ENCODE measurements at places on chromosomes 5 and 9.

DNA sequence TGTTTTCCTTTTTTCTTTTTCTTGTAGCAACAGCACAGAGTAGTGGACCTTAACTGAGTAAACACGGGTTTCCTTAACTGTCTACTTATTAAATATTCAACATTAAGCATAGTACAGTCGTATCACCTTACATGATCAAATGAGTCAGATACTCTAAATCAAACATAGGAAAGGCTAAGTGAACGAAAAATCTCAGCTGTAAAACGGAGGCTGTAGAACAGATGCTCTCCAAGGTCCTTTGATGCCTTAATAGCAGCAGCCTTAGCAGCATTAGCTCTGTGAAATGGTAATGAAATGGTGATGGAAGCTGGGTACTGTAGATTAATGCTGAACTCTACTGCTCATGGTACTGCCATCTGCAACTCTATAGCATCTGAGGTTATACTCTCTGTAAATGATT is 1433.3 kb upstream of the C9orf72 start:
- no peak for DNase-seq

DNA sequence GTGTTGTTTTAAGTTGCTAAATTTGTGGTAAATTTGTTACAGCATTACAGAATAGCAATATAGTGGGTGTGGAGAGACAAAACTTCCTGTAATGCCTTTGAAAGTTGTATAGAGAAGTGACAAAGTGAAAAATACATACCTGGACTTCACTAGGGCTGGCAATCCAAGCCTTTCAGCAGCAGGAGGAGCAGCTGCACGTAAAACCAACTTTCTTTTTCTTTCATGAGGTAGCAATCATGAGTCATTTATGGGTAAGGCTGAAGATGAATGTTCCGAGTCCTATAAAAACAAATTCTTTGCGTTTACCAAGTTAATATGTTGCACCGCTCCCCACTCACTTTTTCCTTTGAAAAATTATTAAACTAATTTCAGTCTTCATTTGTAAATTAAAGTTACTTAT is 1138.2 kb downstream of the TAF11L14 start:
- DNase-seq: no peak

- DNase-seq: peak; percentile 27
Measured at GRCh38 chr5:140632366-140633020, 482 bp downstream of the CD14 start.

DNA sequence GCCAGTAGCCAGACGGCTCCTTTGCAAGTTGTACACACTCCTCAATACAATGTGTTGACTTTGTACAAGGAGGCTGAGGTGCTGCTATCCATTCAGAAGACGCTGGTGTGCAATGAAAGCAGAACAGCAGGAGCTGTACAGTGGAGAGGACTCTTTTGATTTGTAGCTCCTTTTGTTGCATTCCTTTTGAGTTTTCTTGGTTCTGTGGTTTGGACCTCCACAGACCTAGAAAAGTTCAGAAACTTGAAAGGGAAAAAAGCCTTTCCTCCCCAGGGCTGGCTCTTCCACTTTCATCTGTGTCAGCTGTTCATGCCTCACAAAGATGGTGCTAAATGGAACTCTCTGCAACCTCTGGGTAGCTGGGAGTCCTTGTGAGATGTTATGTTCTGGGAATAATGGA is 117.4 kb downstream of the MAT2B start:
- no peak for DNase-seq

DNA sequence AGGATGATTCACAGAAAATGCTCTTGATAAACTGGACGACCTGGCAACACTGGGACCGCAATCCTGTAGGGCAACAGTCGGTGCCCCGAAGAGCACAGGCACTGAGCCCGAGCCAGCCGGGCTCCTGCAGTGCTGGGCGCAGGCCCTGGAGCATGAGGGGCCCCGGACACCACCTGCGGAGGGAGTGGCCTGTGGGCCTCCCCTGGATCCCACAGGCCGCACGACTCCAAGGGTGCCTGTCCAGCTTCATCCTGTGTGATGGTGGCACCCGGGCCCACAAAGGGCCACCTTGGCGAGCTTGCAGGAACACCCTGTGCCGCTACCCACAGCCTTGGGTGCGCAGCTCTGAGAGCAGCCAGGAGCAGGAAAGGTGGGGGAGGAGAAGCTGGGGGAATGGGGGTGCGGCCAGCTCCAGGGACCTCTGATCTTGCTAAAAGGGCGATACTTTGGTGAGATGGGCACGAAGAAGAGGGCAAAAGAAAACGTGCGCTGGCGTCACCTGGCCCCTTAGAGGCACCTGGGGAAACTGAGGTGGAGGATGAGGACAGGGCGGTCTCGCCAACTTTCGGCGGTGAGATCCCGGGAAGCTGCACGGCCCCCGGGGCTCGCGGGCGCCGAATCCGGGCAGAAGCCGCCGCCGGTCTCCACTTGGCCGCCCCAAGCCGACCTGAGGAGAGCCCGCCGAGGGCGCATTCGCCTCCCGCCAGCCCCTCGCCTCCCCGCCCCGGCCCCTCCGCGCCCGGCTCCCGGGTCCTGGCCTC is 722 bp downstream of the TBC1D9B start:
- DNase-seq: no peak

DNA sequence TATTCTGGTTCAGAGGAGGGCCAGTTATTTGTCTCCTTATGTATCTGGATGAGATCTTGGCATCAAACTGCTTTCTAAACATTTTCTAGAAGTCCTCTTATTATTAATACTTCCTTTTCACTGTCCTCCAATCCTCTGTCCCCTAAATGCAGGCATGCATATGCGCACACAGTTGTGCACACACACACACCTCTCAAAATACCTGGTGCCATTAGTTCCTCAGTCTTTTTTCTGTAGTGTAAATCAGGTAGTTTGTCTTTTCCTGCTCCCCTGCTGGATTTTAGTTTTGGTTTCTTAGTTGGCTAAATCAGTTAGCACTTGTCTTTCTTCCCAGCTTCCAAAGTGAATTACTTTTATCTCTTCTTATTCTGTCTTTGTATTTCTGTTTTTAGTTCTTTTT is 55.8 kb upstream of the LRRC70 start:
- DNase-seq: no peak

DNA sequence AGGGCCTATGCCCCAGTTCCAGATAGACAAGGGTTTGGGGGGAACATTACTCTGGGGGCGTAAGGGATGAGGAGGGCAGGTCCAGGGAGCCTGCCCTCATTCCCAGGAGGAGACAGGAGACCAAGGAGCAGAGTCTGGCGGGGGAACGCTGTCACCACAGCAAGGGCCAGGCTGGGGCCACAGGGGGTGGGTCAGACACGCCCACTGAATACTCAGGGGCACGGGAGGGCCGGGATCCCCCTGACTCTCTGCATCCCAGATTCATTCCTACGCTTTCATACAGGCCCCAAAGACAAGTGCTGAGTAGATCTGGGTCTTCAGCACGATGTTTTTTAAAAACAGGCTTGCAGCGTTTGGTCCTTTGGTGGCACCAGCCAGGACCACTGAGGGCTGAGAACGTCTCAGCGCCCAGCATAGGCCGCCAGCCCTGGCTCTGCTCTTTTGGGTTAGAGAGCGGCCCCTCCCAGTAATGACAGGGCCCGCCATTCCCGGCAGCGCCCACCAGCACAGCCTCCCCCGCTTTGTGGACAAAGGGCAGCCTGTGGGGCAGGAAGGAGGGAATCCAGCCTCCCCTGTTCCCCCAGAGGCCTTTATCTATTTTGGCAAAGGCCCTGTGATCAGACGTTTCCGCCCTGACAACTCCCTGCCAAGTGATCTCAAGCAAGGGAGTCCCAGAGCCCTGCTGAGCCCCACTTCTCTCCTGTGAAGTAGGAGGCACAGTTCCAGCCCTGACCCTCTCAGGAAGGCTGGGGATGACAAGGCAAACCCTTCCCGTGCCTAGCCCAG is 24.9 kb downstream of the NEK6 start:
- no peak for DNase-seq

GRCh38 chr9:93112116-93112863 is 16.3 kb downstream of the CARD19 start:
- DNase-seq: no peak

DNA sequence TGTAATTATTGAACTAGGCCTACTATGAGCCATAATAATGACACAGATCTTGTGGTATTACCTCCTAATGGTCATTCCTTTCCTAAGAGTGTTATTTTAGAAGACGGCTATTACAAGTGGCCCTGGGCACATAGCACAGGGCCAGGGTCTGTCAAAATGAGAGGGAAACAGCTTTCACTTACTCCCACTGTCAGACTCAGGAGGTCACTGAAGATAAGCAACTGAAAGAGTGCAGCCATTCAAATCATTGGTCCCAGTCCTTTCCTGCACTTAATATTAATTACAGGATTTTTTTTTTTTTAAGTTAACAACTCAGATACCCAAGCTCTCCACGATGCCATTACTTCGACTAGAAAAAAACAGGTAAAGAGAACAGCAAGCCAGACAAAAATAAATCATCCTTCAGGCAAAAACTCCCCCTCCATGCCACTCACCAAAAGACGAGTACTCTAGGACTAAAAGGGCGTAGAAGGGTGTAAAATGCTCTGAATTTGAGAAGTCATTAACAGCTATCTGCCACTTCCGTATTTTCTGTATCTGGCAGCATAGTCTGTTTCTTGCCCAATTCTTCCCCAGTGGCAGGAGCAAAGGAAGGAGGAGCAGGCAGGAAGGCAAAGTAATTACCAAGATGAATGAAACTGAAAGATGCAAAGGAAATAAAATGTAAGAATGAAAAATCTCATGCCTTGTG is 87.4 kb downstream of the ZNF608 start:
- no peak for DNase-seq

- DNase-seq: no peak
Measured at GRCh38 chr9:116733010-116733641, 46.0 kb downstream of the TRIM32 start.

DNA sequence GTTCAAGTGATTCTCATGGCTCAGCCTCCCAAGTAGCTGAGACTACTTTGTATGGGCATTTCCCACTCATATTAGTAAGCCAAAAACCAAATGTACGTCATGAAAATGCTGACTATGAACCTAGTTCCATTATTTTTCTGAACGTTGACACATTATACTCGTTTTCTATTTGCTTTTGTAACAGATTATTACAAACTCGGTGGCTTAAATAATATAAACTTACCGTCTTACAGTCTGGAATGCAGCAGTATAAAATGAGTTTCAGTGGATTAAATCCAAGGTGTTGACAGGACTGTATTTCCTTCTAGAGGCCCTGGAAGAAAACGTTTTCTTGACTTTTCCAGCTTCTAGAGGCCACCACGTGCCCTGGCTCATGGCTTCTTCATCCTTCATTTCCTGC is 517.0 kb downstream of the GADD45G start:
- no peak for DNase-seq

- no peak for DNase-seq
Measured at GRCh38 chr5:59562756-59563389, 330.7 kb downstream of the PDE4D start.

- no peak for DNase-seq
Measured at GRCh38 chr5:131986161-131986912, 25.1 kb downstream of the ACSL6 start.
